ENCODE measurements at places on chromosomes 3 and 15.
A peak's percentile ranks its signal among the peaks of the same experiment; 100 is the strongest.

DNA sequence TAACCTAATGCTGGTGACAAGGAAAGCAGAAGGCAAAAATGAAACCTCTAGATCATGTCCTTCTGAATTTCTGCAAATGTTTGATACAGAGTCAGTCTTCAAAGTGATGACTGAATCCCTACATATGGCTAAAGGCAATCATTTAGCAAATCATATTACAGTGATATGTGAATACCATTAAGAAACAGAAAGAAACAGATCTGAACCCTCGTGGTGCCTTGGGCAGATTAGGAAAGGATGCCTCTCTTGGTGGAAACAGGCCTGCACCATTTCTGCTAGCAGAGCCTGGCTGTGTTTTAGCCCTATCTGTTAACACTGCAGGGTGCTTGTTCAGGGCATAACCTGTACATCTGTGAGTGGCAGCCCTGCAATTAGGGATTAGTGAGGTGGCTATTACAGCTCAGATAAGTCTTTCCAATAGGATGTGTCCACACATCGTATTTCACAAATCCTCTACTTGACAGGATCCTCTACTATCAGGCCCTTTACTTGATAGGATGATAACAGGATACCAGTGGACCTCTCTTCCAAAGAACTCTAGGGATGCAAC lies 12.1 kb downstream of the SEC22C start:
- DNase-seq, result no peak

DNA sequence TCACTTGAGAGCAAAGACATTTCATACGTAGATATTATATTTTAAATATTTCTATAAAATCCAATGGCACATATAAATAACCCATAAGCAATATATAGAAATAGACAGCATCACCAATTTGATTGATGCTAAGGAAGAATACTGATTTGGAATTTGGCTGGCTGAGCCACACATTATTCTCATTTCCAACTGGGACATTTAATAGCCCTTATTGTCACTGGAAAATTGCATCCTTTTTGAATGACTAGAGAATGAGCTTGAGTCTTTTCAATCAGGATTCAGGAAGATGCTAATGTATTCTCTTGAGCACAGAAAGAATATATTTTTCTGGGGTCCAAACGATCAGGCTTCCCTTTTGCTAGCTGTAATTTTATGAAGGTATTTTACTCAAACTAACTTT lies 70.9 kb upstream of the KCNH8 start:
- no peak for DNase-seq

GRCh38 chr3:119681279-119681678 lies 4.1 kb upstream of the COX17 start:
- DNase-seq, result peak; percentile 70

GRCh38 chr3:105976196-105976595 lies 107.4 kb upstream of the CBLB start:
- no peak for DNase-seq

DNA sequence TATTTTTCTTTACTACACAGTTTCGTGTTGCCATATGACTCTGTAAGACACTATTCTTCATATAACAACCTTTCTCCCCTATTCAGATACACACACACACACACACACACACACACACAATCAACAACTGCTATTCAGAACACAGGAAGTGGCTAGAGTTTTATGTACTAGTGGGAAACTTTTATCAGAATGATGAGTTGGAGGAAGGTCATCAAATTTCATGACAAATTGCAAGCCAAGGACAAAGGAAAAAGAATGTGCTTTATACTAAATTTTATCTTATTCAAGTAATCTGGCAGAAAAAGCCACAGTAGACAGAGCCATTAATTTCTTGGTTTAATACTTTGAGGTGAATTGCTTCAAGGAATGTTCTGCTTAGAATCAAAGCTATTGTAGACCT lies 899.8 kb downstream of the ROBO2 start:
- no peak for DNase-seq

DNA sequence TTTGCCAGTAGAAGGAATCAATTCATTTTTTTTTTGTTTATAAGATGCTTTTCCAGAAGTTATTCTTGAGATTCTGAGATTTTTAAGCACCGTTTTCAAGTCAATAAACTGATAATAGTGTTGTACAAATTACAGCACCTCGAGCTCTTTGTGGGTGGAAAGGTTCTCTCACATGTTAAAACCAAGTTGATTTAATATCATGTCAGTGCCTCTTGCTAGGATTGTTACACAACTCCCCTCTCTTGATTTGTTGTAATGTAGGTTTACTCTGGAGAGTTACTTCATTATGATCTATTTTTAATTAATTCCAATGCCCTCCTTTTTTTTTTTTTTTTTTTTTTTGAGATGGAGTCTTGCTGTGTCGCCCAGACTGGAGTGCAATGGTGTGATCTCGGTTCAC lies 25.8 kb upstream of the UBXN7 start:
- DNase-seq, result no peak

- DNase-seq, result no peak
These were observed 102.2 kb downstream of the TMEM266 start for GRCh38 chr15:76162036-76162398.

GRCh38 chr3:62095756-62096155 lies 277.6 kb downstream of the FEZF2 start:
- DNase-seq, result no peak

GRCh38 chr3:53071882-53072431 lies 26.1 kb upstream of the SFMBT1 start:
- DNase-seq, result no peak

- DNase-seq, result no peak
These were observed 260.7 kb downstream of the PLOD2 start for GRCh38 chr3:145900056-145900829.

DNA sequence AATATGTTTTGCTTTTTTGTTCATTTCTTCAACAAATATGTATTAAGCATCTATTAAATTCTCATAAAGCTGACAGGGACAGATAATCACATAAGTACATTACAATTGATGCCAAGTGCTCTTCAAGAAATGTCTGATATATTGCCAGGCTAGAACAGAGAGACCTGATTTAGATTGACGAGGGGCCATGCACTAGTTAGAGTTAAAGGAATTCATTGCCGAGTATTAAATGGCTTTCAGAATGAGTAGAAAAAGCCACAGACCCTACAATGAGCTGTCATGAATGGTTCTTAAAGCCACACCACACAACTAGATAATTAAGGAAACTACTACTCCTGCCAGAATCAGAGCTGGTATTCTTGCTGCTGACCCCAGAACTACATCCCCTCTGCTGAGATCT lies 250.2 kb upstream of the MME start:
- no peak for DNase-seq

DNA sequence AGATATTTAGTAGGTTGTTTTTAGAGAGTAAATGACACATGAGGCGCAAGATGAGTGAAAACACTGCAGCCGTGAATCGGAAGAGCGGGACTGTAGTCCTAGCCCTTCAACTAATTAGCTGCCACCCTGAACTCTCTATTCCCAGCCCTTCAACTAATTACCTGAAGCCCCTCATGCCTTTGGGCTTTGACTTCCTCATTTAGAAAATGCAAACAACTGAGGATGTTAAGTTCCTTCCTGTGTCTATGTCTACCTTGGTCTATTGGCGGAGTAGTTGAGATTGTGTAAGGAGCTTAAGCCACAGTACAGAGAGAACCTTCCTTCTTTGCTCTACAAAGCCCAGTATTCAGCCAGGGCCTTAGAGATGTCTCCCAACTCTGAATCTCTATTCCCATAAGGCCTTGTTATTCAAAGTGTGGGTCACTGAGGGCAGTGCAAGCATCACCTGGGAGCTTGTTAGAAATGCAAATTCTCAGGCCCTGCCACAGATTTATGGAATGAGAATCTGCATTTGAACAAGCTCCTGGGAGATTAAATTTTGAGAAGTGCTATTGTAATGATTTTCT lies 71.8 kb upstream of the SCN5A start:
- DNase-seq, result no peak

GRCh38 chr3:162007722-162008121 lies 511.1 kb downstream of the OTOL1 start:
- DNase-seq, result no peak

GRCh38 chr3:176193032-176193730 lies 1004.1 kb downstream of the TBL1XR1 start:
- DNase-seq, result no peak

DNA sequence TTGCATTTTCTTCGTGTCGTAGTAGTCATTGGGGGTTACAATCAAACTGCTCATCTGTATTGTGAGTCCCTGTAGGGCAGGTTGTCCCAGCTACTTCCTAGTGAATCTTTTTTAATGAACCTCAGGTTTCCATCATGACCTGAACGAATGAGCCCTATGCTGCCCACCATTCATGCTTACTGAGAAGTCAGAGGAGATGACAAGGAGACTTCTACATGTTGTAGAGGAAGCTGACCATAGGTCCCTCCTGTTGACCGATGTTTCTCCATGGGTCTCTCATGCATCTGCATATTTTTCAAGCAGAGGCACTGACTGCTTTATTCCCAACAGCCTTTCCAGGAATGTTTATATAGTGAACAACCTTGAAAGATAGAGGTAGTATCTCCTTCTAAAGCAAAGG lies 5.0 kb upstream of the NME9 start:
- no peak for DNase-seq

- no peak for DNase-seq
These were observed 144.3 kb downstream of the STAC start for GRCh38 chr3:36524560-36524959.

- DNase-seq, result no peak
These were observed 81.2 kb downstream of the TLE3 start for GRCh38 chr15:70016511-70016994.

DNA sequence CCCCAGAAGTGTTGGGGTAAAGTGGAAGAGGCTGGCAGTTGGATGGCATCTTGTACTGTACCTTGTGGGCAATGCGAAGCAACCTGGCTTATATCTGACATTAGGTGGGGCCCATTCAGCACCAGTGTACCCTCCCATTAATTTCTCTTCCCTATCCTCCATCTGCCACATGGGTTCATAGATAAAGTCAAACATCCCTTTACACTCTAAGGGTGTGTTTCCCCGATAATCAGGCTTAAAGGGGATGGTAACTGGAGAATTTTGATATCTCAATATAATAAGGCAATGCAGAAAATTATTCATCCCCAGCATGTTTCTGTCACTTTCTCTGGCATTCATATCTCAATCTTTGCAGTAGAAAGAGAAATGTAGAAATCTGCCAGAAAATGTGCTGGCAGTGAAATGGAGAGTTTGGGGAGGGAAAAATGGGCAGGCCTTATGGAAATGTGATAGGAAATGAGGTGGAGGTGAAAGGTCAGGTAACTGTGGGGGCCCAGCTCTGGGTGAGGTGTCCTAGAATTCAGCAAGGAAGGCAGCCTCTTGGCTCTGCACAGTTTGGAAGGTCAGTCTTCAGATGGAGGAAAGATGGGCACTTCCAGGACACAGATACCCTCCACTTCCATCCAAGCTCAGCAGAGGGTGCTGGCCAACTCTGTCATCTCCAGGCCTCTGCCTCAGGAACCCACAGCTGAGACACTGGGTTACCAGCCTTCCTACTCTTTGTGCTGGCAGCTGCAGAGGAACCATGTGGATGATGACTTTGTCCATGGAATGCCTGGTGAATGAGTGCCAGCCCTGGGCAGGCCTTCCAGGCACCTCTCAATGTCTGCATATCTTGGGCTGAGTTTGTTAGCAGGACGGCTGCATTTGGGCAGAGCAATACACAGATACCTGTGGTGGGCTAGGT lies 325.9 kb upstream of the CTDSPL start:
- DNase-seq, result no peak

DNA sequence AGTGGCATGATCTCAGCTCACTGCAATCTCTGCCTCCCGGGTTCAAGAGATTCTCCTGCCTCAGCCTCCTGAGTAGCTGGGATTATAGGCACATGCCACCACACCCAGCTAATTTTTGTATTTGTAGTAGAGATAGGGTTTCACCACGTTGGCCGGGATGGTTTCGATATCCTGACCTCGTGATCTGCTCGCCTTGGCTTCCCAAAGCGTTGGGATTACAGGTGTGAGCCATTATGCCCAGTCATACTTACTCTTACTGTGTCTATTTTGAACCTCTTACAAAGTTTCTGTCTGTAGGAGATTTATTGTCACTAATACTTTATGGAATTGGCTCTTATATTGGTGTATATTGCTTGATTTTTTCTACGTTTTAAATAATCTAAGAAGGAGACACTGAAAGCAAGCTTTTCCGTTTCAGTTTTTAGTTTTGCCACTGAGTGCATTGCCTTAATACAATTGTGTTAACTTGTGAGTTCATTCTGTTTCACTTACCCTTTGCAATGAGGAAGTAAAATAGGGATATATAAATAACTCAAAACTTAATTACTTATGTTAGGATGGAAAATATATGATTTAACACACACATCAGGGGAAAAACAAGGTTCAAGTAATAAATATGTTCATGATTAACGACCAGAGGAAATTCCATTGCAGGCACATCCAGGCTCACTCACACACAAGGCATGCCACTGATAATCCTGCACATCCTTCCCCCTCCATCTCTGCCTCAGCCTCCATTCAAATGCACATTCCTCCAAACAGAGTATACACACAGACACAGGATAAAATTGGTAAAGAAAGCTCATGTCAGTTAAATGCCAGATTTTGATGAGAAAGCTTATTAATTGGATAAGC lies 279.3 kb upstream of the RASGRP1 start:
- DNase-seq, result no peak

GRCh38 chr15:34341381-34342212 lies 1.3 kb downstream of the NOP10 start:
- peak; percentile 63 for DNase-seq

DNA sequence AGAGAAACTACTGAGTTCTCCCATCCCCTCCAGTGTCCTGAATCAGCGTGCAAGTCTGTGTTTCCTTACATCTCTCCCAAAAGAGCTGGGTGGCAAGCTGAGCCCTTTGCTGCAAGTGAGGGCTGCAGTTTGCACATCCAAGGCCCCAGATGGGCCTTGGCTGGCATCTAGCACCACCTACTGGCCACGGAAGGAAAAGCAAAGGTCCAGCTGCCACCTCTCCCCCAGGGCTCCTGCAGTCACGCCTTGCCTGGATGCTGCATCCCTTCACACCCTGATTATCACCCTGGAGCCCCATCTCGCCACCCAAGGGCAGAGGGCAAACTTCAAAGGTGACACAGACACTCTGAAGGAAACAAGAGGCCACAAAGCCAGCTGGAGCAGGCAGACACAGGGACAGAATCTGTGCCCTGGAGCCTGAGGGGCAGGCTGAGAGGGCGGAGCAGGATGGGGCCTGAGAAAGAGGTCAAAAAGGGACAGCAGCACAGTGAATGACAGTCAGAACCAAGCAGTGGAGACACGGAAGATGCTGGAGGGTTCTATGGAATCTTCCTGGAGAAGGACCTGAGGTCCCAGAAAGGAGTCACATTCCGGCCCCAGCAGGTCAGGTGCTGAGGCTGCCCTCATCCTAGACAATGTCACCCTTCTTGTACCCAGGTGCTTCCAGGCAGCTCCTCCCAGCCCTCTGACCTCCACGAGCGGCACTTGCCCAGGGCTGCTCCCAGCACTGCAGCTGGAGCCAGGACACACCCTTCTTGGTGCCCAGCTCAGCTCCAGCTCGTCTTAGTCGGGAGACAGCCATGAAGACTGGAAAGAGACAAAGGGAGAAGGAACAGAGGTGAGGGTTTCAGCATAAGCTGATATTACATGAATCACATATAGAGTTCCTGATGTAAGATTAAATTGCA lies 18.3 kb upstream of the NTRK3 start:
- DNase-seq, result peak; percentile 88

DNA sequence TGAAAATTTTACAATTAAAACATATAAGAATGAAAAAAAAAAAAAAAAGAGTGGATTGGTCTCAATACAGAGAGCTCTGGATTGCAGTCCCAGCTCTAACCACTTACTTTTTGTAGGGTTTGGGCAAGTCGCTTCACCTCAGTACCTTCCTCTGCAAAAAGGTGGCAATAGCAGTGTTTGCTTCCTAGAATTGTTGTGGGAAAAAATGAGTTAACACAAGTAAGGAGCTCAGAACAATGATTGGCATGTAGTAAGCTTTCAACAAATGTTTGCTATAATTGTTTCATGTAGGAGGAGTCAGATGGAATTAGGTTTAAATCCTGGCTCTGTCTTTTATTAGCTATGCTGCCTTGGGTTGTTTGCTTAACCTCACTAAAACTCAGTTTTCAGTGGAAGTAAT lies 425.2 kb upstream of the TBL1XR1 start:
- DNase-seq, result no peak

All from activated CD4-positive, alpha-beta T cell treated with anti-CD3 and anti-CD28 coated beads, Interleukin-2, amount 10 ng/mL, durations not matched to agents 24 days and 14 days (primary cell).